Left ventricle myocardium superior (tissue), 1 donor: ENCODE measurements at places on chromosomes 11 and 22. TPM values are rescaled to one million over a fixed set of nuclear protein-coding genes. Genes with fewer than 3 reads are reported as not detected.

DNA sequence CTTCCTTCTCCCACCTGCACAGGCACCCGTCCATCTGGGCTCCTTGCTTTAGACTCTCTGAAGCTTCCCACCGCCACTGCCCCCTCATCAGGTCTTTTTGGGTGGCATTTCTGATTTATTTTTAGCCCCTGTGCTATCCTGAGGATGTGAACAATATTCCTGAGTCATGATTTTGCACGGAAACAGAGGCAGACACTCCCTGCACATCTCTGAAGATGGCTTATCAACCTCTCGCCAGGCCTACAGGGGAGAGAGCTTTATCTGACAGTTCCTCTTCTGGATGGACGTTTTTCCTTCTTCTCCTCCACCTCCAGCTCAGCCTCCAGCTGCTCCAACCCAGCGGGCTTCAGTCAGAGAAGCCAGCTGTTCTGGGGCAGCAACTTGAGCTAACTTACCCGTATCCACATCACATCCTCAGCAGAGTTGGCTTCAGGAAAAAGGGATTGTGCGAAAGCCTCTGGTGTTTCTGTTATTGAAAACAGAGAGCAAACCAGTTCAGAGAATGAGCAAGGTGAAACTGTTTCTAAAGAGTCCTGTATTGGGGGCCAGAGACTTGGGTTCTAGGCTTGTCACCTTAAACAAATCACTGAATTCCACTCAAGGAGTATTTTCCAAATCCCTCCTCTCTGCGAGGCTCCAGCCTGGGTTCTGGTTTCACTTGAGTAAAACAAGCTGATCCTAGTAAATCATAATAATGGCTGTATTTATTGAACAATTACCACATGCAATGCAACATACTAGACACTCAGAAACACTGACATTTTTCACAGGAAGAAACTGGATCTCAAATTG lies 33.1 kb upstream of the ETS1 start:
- DNase-seq = no peak

DNA sequence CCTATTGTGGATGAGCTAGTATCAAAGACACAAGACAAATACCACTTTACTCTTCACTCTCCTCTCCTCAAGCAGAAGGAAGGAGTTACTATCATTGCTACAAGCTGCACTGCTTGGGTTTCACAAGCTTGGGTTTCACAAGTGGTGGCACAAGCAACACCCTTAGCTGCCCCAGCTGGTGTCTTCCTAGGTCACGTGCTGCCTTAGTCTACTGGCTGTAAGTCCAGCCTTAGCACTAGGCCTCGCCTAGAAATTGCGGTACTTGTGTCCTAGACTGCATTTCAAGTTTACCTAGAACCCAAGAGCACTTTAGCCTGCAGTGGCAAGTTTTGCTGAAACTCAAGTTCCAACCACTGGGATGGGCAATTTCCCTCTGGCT lies 86.6 kb downstream of the EHF start:
- DNase-seq = no peak

DNA sequence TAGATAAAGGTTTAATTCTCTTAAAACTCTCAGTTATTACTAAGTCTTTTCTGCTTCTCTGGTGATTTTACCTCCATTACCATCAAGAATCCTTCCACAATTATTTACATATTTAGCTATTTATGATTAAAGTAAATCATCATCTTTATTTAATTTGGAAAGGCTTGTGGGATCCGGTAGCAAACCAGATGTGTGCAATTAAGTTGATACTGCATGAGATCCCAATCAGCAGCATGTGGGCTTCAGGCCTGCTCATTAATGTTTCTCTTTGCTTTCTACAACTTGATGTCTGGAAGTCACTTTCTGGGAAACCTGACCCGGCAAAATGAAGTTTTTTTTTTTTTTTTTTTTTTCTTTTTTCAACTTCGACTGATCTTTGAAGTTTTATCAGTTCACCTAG lies 558.4 kb upstream of the ANO5 start:
- DNase-seq = no peak

DNA sequence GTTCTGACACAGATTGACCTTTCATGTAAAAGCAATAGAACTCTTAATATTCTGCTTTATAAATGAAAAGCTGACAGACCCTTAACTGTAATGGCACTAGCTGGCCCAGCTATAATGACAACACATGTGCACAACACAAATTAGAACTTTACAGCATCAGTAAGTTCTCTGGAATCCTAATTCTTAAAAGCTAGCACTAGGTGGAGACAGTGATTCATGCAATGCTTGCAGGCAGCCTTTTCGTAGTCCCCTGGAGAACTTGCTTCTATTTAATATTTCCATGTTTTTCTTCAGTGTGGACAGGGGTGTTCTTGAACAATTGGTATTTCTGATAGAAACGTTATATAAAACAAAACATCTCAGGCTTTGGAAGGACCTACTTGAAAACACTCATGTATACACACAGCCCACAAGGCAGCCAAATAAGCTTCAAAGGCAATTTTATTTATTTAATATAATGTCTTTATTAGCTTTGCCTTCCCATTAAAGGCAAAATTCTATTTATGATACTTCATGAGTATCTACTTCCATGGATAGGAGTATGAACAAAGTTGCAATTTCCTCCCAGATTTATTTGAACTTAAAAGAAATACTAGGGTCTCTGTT lies 374.3 kb upstream of the MPPED2 start:
- DNase-seq = no peak

DNA sequence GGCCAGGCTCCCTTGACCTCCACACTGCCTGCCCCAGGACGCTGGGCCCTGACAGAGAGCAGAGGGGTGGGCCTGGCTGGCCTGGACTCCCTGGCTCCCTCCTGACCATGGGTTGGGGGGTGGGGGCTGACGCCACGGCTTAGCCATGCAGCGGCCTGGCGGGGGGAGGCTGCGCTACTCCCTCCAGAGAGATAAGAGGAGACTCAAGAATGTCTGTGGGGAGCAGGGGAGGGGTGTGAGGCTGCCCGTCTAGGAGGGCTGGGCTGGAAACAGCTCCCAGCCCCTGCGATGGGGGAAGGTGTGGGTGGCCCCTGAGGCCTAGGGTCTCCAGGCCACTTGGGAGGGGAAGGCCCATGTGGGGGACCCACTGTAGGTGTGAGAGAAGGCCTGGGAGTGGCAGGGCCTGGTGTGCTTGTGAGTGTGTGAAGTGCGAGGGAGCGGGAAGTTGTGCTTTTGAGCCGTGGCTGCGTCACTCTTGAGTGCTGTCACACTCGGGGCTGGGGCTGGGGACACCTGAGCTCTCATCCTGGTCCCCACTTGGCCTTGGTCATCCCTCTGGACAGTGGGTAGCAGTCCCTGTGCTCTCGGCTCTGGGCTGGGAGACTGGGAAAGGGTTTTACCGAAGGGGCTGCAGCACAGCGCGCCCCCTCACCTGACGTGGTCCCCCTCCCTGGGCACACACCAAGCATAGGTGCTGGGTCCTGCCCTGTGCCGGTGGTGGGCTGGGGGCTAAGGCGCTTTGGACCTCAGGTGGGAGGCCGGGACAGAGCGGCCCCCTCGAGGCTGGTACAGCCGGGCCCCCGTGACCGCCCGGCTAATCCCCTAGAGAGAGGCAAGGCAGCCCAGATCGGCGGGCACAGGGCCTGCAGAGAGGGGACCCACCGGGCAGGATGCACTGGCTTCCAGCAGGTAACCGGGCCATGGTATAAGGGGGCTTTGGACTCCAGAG lies 2.4 kb downstream of the MYRF start:
- no peak for DNase-seq

- peak; percentile 36 for DNase-seq
Observed at GRCh38 chr22:26169315-26170111, at the start of gene SEZ6L. TSS of gene SEZ6L (plus strand) at chr22:26169462. CDS start at chr22:26169670, 208 bp downstream.

DNA sequence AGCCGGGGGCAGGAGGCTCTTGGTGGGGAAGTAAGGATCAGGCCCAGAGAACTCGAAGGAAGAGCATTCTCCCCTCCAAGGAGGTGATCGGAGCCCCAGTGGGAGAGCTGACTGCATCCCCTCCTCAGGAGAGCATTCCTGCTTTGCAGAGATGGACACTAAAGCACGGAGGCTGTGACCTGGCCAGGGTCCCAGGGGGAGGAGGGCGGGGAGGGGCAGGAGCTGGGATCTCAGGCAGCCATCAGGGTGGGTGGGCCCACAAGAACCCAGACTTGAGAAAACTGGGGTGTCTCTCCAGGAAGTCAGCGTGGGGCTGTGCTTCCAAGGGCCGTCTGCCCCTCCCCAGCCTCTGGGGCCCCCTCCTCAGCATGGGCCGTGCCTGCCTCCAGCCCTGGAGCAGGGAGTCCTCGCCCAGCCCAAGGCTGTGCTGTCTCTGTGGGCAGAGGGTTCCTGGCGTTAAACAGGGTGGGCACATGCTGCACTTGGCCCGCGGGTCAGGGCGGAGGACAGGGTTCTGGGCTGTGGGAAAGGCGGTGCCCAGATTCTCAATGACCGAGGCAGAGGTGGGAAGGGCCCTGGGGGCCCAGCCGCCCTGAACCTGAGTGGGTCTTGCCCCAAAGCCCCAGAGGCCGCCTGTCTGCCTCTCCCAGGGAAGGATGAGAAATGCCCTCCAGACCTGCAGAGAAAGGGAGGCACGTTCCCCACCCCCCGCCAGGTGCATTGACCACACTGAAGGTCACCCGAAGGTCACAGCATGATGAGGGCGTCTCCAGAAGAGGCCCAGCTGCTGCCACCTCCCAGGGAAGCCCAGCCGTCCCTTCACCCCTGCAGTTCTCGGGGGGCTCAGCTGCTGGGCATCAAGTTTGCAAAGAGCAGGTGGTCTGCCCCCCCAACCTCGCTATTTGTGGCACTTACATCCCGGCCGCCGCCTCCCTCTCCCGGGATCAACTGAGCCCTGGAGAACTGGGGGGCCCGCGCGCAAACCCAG lies 643 bp downstream of the CEND1 start:
- DNase-seq = no peak

- DNase-seq = no peak
Observed at GRCh38 chr11:82854242-82854641, 46.0 kb downstream of the PRCP start.

DNA sequence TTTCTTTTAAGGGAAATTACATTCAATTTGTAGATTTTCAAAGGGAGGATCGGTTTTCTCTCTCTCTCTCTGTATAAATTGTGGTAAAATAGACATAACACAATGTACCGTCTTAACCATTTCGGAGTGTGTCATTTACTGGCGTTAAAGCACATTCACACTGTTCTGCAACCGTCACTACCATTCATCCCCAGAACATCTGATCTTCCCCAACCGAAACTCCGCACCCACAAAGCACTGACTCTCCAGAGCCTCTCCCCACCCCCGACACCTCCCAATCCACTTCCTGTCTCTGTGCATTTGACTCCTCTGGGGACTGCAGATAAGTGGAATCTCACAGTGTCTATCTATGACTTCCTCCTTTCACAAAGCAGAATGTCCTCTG lies 15.9 kb upstream of the GRAMD4 start:
- peak; percentile 47 for DNase-seq

DNA sequence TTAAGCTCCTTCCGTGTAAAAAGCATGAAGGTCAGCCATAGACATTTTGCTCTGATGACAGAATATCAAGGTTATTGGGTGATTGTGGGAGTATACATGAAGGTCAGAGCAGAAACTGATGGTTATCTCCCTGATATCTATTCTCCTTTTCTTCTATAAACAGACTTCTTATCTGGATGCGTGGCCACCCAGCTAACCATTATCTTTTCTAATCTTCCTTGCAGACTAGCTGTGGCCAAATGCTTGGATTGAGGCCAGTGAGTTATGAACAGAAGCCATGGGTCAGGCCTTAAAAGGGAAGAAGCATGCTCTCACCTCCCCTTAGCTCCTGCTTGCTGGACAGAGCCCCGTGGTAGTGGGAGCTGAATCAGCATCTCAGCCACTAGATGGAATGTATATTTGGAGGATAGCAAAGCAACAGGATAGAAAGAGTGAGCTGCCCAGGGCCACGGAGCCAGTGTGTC lies 31.3 kb upstream of the LRRC55 start:
- no peak for DNase-seq

DNA sequence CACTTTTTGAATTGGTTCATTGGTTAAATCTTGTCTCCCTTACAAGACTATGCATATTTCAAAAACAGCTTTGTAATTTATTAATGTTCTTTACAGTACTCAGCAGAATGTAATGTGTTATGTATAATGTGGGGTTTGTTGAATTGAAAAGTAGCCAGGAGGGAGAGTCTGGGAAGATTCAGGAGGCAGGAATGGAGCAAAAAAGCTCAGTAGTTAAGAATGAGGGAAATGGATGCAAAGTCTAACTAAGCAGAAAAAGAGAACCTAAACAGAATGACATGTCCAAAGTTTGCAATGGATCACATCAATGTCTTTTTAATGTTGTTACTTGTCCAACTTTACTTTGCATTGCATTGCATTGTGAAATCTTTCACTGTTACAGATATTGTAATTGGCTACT lies 86.5 kb upstream of the CARD18 start:
- DNase-seq = no peak

DNA sequence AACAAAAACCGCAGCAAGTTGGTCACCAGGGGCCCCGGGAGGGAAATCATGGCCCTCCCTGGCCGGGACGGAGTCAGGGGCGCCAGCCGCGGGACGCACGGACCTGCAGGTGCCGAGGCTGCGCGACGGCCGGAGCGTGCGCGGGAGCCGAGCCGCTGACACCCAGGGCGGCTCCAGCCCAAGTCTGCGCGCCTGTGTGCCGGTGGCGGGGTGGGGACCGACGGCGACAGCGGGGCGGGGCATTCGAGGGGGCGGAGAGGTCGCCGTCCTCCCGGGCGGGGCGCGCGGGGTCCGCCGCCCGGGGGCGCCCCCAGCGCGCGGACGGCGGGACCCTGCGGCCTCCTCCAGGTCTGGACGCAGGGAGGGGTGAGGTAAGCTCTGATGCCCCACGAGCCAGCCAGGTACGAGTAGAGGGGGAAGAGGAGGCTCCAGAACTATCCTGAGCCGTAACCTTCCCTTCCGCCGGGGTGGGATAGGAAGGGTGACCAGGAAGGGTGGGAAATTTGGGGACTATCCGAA lies at the start of gene ESAM:
TSS of gene ESAM (minus strand) at position 186 of the 519 bp plus-strand sequence. CDS start at position 50, 136 bp downstream.
- DNase-seq = peak; percentile 74

GRCh38 chr11:72343006-72343756 lies 91.2 kb downstream of the CLPB start:
- no peak for DNase-seq

The SLC5A1 gene
- total RNA-seq = 223 TPM

The MIAT gene
- 1.9 TPM for total RNA-seq

The CASP1 gene
- total RNA-seq = 11.3 TPM

The OR51A4 gene
- total RNA-seq = not detected

The FOLR3 gene
- total RNA-seq = 1.2 TPM

The C11orf91 gene
- total RNA-seq = not detected

The TSPAN32 gene
- 19.9 TPM for total RNA-seq

The OR10A6 gene
- total RNA-seq = not detected
